ENCODE measurements at places on chromosomes 4 and X. TPM values are rescaled to one million over a fixed set of nuclear protein-coding genes. Genes with fewer than 3 reads are reported as not detected.

UPF3B gene
- total RNA-seq: 7.1 TPM

NDNF gene
- total RNA-seq: 11.8 TPM

DNA sequence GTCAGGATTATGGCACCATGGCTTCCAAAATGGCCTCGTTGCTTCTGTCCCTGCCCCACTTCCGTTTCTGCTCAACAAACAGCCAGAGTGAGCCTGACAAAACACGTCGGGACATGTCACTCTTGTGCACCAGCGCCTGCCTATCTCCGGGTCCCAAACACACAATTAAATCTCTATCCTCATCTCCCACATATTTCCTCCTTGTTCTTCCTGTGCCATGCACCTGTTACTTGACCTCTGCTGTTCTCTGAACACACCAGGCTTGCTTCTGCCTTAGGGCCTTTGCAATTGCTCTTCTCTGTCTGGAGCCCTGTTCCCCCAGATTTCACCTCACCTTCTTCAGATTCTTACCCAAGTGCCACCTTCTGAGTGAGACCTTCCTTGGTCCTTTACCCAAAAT is 12.7 kb upstream of the CD38 start:
- DNase-seq: no peak
- no peaks in the 10 kb centered on the region for H3K27me3 ChIP-seq
- no peaks in the 10 kb centered on the region for H3K4me1 ChIP-seq
- no peak overlapping the region for H3K4me3 ChIP-seq
- H3K36me3 ChIP-seq: no peaks in the 10 kb centered on the region

GRCh38 chrX:68596871-68597270 is 50.6 kb upstream of the STARD8 start:
- H3K27ac ChIP-seq: no peak overlapping the region
- DNase-seq: no peak
- H3K4me3 ChIP-seq: no peak overlapping the region
- H3K36me3 ChIP-seq: no peaks in the 10 kb centered on the region
- no peaks in the 10 kb centered on the region for H3K4me1 ChIP-seq
- no peaks in the 10 kb centered on the region for H3K27me3 ChIP-seq

DNA sequence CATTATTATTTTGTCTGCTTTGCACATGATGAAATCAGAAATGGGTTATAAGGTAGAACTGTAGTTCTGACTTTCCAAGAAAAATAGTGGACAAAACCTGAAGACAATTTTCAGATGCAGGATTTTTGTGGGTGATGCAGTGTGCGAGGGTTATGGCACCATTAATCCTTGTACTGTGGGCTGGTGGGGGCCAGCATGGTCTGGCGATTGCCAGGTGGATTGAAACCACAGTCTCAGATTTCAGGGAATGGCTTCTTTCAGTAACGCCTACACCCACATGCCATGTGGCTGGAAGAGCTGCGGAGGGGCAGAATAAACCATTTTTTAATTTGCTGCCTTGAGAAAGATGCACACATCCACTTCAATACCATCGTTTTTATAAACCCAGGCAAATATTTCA is 150.5 kb downstream of the ARSF start:
- no peaks in the 10 kb centered on the region for H3K4me1 ChIP-seq
- no peak for DNase-seq
- no peaks in the 10 kb centered on the region for H3K36me3 ChIP-seq
- H3K27me3 ChIP-seq: no peaks in the 10 kb centered on the region
- no peak overlapping the region for H3K27ac ChIP-seq
- no peak overlapping the region for H3K4me3 ChIP-seq

GRCh38 chr4:113732-114131 is 10.6 kb upstream of the ZNF718 start:
- no peak for DNase-seq
- H3K27me3 ChIP-seq: peaks cover 40% of the 10 kb centered on the region
- no peak overlapping the region for H3K4me3 ChIP-seq
- H3K36me3 ChIP-seq: no peaks in the 10 kb centered on the region
